D341Med (cell line): ENCODE measurements at places on chromosomes 2 and 18.

DNA sequence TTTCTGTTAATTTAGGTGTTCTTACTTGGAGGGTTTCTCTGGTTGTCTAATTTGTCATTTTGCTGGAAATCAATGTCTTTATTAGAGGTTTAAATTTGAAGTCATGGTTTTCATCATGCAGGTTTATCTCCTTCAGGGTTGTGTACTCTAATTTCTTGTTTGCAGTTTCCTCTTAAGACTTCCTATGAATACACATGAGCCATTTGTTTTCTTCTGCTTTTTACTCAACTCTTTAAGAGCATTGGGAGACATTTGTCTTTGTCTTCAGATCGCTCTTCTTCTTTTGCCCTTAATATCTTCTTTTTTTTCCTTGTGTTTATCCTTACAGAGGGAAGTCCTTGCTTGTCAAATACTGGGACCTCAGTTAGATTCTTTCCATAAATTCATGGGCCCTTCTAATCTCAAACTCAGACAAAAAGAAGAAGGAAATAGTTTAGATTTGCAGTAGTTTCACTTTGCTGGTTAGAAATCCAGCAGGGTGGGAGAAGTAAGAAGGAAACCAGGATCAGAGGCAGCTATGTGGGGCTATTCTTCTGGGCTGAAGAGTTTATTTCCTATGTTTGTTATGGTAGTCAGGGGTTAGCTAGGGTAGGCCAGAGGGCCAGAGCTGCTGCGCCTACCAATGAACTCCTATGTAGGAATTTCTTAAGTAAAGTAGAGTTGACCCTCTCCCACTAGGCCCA is 176.6 kb downstream of the DYSF start:
- DNase-seq = no peak

DNA sequence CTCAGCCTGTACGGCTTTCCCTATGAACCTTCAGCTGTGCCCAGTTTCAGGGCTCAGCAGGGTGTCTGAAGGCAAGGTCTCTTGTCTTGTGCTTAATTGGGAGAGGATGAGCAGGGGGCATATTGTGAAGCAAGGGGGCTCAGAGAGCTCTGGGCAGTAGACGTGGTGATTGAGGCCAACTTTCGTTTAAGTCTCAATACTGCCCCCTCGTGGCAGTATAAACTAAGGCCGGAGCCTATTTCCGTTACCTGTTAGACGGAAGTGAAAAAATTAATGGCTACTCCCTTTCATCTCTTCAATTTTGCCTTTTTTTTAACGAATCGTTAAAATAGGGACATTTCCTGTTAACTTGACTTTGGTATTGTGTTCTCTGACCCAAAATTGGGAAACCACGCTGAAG is 193.4 kb downstream of the TDRD15 start:
- DNase-seq = peak; percentile 37

- no peak for DNase-seq
Measured at GRCh38 chr2:199975273-199975895, 20.0 kb downstream of the MAIP1 start.

DNA sequence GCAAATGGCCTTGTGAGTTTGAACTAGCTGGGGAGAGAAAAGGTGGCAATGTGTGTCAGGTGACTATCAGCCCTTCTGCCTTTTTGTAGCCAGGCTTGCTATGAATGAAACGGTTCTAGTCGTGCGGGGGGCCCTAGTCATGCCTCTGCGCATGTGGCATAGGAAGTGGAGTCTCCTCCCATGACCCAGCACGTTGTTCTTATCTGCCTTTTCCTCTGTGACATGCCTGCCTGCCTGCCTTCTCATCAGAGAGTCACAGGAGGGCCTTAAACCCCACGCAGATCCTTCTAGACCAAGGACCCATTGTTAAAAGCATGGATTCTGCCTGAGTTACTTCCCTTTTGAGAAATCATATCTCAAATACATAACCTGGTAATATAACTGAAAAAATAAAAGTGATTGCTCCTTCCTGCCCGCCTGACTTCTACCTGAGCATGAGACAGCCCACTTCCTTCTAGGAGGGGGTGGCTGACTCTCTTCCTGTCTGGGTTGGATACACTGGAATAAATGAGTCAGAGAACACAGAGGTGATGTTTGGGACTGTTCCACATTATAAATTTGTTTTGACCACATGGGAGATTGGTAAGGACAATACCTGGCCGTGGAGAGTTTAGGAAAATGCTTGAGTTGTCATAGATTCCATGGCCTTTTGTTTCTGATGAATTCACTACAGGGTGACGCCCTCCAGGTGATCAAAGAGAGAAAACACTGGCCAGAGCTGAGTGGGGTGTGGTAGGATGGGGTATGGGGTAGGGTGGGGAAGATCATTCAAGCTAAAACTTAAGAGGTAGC is 49.8 kb downstream of the FBLN7 start:
- DNase-seq = no peak

- DNase-seq = no peak
Measured at GRCh38 chr2:231041061-231041689, 3.9 kb downstream of the C2orf72 start.
